ENCODE measurements at places on chromosomes 3 and 15.

DNA sequence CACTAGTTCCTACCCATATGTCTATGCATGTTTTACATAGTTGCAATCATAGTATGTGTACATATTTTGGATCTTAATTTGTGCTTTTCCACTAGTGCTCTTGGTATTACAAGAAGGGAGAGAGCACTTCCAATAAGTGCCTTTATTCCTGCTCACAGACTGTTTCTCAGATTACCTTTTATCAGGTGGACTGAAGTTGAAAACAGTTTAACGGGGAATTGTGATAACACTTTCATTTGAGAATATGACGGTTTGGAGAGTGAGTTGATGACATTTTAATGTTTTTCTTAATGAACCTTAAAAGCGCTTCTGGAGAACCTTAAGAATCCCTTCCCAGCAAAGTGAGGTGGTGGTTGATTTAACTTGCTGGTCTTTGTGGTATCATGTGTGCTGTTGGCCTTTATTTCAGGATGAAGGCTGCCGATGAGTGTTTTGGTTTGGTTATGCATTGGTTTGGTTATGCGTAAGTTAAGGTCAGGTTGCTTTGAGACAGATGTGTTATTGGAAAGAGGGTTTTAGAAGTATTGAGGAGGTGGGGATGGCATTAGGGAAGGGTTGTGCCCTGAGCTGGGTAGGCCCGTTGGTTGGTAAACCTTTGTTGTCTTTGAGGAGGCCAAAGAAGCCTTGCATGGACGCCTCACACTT lies 2.8 kb downstream of the EDEM1 start:
- DNase-seq, result no peak

GRCh38 chr3:56904552-56905215 lies 102.9 kb upstream of the ARHGEF3 start:
- no peak for DNase-seq

DNA sequence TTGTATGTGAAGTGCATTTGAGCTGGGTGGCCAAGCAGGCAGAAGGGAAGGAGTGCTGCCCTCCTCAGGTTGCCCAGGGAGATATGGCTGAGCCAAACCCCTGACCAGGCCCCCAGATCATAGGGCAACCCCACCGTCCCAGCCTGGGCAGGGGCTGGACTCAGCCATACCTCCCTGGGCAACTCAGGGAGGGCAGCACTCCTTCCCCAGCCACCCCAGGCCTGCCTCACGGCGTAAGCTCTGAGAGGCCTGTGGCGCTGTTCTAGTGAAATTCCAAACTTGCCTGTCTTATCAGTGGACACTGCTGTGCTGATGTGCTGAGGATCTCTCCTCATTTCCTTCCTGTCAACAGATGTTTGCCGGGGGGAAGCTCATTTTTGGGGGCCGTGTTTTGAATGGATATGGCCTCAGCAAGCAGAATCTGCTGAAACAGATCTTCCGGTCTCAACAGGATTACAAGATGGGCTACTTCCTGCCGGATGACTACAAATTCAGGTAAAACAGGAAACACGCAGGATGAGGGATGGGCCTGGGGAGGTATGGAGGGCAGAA lies 57.6 kb upstream of the FGD5 start:
- no peak for DNase-seq

GRCh38 chr3:50246517-50246954 lies 10.5 kb downstream of the GNAI2 start:
- DNase-seq, result no peak

DNA sequence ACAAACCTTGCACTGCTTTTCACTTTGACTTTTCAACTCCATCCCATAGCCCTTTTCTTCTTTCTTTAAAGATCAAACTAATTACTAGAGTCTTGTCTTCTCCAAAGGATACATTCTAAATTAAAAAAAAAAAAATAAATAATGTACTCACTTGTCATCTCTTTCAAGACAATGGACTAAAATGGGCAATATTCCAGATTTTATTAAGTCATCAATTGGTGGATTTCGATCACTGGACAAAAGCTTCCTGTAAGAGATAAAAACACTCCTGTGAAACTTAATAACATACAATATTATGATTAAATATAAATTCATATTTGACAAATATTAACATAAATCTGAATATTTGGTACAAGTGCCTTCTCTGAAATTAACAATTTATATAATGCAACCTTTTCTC lies 34.1 kb downstream of the KPNA4 start:
- DNase-seq, result no peak

GRCh38 chr15:70100474-70101341 lies 3.0 kb upstream of the TLE3 start:
- no peak for DNase-seq

DNA sequence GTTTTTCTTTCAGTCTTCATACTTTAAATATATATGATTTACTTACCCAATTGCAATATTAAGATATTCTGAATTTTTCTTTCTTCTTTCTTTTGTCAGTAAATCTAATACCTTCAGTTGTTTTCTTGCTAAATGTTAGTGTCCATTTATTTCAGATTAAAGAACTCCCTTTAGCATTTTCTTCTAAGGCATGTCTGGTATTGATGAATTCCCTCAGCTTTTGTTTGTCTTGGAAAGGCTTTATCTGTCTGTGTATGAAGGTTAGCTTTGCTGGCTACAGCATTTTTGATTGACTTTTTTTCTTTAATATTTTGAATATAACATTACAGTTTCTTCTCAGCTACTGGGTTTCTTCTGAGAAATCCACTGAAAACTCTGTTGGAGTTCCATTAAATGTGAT lies 64.0 kb upstream of the PLSCR4 start:
- DNase-seq, result no peak

DNA sequence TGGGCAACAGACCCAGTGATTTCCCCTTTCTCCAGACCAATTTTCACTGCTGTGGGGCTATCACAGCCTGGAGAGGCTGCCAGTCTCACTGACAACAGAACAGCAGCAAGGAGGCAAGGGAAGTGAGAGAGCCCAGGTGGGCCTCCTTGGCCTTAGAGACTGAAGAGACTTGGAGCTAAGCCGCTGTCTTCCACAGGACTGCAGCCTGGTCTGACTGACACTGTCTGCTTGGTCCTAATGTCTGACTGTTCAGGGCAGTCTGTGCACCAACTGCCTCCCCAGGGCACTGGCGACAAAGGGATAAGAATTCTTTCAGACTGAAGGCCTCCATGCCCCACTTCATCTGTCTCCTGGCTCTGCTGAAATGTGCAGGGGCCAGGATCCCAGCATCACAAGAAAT lies 11.5 kb downstream of the POMGNT2 start:
- DNase-seq, result no peak

DNA sequence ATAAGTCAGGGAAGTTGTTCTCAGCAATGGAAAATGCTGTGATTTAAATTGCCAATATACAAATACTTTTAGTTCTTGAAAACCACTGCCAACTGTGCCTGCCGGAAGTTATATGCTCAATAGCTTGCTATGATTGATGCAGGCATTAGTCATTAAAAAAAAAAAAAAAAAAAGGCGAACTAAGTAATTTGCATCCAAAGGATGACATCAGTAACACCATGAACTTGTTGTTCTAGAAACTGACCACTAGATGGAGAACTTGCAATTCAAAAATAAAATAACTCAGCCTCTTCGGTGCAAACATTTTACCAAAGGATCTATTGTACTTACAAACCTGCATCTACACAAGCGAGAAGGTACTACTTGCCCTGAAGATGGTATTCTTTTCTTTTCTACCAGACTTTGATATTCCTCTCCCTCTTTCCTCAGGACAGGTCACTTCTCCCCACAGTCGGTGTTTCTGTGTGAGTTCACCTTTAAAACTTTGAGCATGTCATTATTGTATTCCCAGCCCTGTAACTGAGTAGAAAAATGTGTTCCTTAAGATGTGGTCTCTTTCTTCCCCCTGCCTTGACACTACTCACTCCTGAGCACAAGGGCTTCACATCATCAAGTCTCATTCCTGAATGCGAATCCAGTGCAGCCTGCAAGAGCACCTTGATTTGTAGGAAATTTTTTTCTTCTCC lies 115.0 kb upstream of the VEPH1 start:
- peak; percentile 21 for DNase-seq

DNA sequence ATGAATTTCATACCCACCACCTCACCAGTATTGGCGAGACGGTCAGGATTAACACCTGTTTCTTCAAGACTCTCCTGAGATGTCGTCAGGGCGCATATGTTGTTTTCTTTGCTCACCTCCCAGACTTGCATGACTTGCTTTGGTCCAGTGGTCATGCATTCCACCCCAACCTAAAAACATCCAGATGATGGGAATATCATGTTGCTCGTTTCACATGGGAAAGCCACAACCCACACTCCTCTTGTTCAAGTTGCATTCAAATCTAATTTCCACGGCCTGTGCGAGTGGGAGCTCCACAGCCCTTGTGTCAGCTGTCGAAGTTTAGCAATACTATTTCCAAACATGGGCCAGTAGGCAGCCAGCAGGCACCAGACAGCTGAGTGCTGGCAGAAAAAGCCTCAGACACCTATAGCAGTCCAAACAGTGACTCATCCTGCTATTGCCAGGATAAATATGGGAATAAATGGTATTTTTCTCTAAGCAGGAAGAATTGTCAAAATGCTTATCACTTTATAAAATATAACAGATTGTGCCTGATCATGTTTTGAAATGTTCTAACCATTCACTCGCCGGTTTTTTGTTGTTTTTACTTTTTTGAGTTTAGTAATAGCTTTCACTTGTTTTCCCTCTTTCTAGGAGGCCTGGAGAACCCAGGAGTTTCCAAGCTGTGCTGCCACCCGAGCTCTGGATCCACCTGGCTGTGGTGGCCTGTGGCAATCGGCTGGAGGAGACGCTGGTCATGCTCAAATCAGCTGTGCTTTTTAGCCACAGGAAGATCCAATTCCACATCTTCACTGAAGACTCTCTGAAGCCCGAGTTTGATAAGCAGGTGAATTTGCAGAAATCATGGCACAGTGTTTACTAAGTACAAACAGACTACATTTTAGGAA lies 20.1 kb downstream of the GXYLT2 start:
- no peak for DNase-seq

GRCh38 chr15:43107751-43108150 lies 1.9 kb upstream of the UBR1 start:
- DNase-seq, result no peak

DNA sequence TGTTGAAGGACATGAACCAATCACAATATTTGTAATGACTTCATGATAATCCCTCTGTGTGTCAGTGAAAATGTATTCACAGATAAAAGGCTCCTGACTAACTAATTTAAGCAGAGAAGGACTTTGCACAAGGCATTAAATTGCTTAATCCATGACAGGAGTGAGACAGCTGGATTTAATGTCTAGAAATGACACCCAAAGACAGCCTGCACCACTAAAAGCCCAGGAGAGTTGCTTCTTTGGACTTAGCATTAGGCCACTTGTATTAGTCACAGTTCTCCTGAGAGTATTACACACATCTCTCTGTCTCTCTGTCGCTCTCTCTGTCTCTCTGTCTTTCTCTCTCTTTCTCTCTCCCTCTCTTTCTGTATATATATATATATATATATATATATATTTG lies 180.4 kb downstream of the GOLGA8K start:
- no peak for DNase-seq

DNA sequence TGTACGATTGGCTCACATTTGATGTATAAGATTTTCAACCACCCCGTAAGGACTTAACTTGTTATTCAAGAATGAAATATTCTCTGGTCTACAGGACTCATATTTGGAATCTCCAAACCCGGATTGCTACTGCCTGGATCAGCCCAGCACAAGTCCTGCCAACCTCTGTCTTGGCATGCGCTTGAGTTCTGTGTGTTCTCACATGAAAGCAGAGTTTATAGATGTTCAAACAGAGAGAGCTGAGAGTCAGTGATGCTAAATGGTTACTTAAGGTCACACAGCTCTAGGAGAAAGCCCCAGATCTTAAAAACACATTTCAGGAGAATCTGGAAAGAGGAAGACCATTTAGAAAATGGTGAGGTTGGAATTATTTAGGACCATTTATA lies 268.0 kb upstream of the TBL1XR1 start:
- no peak for DNase-seq

GRCh38 chr15:71532994-71533393 lies 277.4 kb upstream of the NR2E3 start:
- no peak for DNase-seq

- DNase-seq, result no peak
These were observed 93.0 kb downstream of the SMAD3 start for GRCh38 chr15:67158367-67158766.

- DNase-seq, result no peak
These were observed 1.8 kb upstream of the GPR171 start for GRCh38 chr3:151204530-151205402.

GRCh38 chr3:3295586-3295985 lies 116.1 kb upstream of the CRBN start:
- DNase-seq, result no peak

GRCh38 chr15:92803852-92804609 lies 96.1 kb upstream of the CHD2 start:
- DNase-seq, result peak; percentile 48

DNA sequence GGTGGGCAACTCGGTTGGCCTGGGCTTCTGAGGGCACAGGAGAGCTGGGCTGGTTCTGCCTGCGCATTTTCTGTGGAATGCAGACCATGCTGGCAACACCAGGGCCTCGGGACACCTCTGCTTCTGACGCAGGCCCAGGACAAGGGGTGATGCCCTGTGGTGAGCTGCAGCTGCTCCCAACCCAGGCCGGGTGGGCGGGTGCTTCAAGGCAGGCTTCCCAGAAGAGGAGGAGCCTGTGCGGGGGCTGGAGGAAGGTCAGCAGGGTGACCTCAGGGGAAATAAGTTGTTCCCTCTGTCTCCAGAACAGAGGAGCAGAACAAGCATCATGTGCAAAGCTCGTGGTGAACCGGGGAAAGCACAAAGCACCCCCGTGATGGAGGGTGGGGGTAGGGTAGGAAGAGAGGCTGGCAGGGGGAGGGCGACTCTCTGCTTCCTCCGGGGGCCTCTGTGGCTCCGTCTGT lies 11.0 kb upstream of the PLXNA1 start:
- DNase-seq, result no peak

GRCh38 chr3:88509582-88509981 lies 359.8 kb downstream of the C3orf38 start:
- DNase-seq, result no peak

GRCh38 chr3:65144791-65145351 lies 457.1 kb upstream of the ADAMTS9 start:
- DNase-seq, result no peak

DNA sequence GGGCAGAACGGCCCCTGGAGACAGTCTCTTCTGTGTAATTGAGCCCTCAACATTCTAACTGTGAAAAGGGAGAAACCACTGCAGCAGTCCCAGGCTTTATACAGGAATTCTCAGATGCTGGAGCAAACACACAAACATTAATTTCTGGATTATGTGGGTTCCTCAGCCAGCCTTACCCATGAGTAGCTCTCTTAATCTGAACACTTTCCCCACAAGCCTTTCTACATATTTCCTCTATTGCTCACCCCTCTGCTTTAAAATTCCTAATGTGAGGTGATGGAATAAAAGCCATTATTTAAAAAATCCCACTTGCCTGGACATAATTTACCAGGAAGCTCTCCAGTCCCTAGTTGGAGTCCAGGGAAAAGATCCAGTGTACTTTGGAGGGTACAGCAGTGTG lies 139.0 kb downstream of the CTNNB1 start:
- DNase-seq, result no peak

DNA sequence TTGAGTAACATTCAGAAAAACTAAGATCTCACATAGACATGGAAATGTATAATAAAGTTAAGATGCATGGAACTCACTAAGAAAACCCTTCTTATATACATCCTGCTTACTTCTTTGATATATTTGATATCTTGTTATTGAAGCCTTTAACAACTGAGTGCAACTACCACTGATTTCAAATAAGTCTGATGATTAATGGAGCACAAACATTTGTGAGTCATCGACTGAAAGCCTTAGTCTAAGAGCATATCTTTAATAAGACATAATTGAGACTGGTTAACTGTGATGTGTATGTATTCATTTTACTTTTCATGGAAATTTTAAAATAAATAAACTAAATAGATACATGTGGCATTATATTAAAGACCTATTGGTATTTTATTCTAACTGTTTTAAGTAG lies 740.5 kb downstream of the EPHA3 start:
- DNase-seq, result no peak

Data from GM12864 (cell line).